ENCODE measurements at places on chromosomes 2 and 18.
A peak's percentile ranks its signal among the peaks of the same experiment; 100 is the strongest.

- no peak for DNase-seq
- H3K36me3 ChIP-seq, result no peaks in the 10 kb centered on the region
- no peak overlapping the region for H3K4me3 ChIP-seq
- no peaks in the 10 kb centered on the region for H3K4me1 ChIP-seq
- peaks cover 86% of the 10 kb centered on the region for H3K27me3 ChIP-seq
Observed at GRCh38 chr2:31151501-31151900, 13.3 kb upstream of the GALNT14 start.

DNA sequence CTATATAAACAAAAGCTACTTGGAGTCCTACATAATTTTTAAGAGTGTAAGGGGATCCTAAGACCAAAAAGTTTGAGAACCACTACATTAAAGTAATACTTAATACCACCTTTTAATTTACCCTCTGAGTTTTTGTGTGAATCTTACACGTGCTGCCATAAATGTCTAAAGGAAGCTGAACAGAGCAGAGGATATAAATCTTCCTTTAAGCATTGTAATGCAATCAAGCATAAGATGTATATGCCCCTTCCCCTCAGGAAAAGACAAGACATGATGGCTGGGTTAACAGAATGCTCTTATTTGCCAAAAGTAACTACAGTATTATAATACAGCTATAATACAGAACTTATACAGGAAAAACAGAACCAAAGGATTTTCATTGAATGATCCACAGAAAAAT is 2.9 kb downstream of the ESCO1 start:
- no peak for DNase-seq
- peaks cover 7% of the 10 kb centered on the region for H3K4me1 ChIP-seq
- H3K27me3 ChIP-seq, result no peaks in the 10 kb centered on the region
- H3K36me3 ChIP-seq, result peaks cover 43% of the 10 kb centered on the region
- H3K27ac ChIP-seq, result no peak overlapping the region

- DNase-seq, result no peak
- H3K4me1 ChIP-seq, result no peaks in the 10 kb centered on the region
- H3K27ac ChIP-seq, result no peak overlapping the region
Observed at GRCh38 chr2:41998186-41999127, 49.4 kb upstream of the PKDCC start.

- DNase-seq, result no peak
- no peak overlapping the region for H3K27ac ChIP-seq
- peaks cover 49% of the 10 kb centered on the region for H3K27me3 ChIP-seq
- H3K36me3 ChIP-seq, result no peaks in the 10 kb centered on the region
- peaks cover 7% of the 10 kb centered on the region for H3K4me1 ChIP-seq
Observed at GRCh38 chr18:74530584-74530862, 3.8 kb upstream of the CNDP1 start.

GRCh38 chr18:13547347-13547746 is 179.0 kb downstream of the FAM210A start:
- no peak overlapping the region for H3K27ac ChIP-seq
- peaks cover 70% of the 10 kb centered on the region for H3K27me3 ChIP-seq
- H3K4me1 ChIP-seq, result no peaks in the 10 kb centered on the region
- H3K4me3 ChIP-seq, result no peak overlapping the region
- no peak for DNase-seq

GRCh38 chr2:61356261-61356957 is 114.5 kb downstream of the USP34 start:
- no peak for DNase-seq
- peaks cover 11% of the 10 kb centered on the region for H3K36me3 ChIP-seq
- no peak overlapping the region for H3K4me3 ChIP-seq
- no peaks in the 10 kb centered on the region for H3K4me1 ChIP-seq

DNA sequence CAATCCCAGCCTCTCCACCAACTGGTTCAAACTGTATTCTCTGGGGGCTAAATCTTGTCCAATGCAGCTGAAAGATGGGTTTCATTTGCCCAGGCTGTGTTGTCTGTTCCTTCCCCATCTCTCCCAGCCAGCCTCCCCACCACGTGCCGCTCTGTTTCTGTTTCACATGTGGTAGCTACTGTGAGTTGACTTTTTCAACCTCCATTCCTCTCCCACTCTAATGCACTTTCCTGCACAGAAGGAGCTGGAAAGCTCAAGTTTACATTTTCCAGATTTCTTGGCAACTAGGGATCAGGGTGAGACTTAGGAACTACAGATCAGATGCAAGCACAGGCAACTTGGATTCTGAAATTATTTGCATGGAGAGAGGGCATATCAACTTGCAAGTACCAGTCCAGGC is 19.0 kb upstream of the NPAS2 start:
- H3K4me3 ChIP-seq, result no peak overlapping the region
- peaks cover 35% of the 10 kb centered on the region for H3K4me1 ChIP-seq
- DNase-seq, result no peak
- H3K27me3 ChIP-seq, result no peaks in the 10 kb centered on the region
- H3K27ac ChIP-seq, result no peak overlapping the region

DNA sequence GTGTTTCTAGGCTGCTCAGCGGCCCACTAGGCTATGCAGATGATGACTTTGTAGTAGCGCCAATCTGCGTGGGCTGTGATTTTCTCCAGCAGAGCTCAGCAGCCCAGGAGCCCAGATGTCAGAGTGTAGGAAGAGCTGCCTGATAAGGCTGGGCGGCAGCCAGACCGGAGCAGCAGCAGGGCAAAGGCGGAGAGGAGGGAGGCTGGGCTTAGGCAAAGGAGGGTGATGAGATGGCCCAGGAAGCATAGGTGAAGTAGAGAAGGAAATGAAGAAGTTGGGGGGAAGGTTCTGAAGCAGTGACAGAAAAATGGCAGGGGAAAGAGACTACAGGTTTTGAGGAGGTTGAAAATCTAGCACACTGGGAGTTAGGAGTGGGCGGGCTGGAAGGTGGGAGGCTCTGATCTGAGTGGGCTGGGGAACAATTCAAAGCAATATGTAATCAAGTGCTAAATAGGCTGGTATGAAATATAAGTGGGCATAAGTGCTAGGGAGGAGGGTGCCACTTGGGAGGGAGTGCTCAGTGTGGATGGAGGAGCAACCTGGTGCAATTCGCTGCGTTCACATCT is 50.6 kb upstream of the STPG4 start:
- H3K36me3 ChIP-seq, result peaks cover 6% of the 10 kb centered on the region
- H3K4me3 ChIP-seq, result no peak overlapping the region
- no peaks in the 10 kb centered on the region for H3K27me3 ChIP-seq
- H3K27ac ChIP-seq, result no peak overlapping the region

- H3K4me1 ChIP-seq, result no peaks in the 10 kb centered on the region
- no peak overlapping the region for H3K4me3 ChIP-seq
- H3K36me3 ChIP-seq, result no peaks in the 10 kb centered on the region
- no peak for DNase-seq
- peaks cover 41% of the 10 kb centered on the region for H3K27me3 ChIP-seq
Observed at GRCh38 chr2:12047761-12048160, 301.3 kb downstream of the LPIN1 start.

GRCh38 chr2:127051116-127052056 is 55.6 kb downstream of the BIN1 start:
- peaks cover 11% of the 10 kb centered on the region for H3K36me3 ChIP-seq
- H3K27me3 ChIP-seq, result no peaks in the 10 kb centered on the region
- no peak overlapping the region for H3K4me3 ChIP-seq
- no peak overlapping the region for H3K27ac ChIP-seq
- DNase-seq, result no peak
- H3K4me1 ChIP-seq, result peaks cover 21% of the 10 kb centered on the region

DNA sequence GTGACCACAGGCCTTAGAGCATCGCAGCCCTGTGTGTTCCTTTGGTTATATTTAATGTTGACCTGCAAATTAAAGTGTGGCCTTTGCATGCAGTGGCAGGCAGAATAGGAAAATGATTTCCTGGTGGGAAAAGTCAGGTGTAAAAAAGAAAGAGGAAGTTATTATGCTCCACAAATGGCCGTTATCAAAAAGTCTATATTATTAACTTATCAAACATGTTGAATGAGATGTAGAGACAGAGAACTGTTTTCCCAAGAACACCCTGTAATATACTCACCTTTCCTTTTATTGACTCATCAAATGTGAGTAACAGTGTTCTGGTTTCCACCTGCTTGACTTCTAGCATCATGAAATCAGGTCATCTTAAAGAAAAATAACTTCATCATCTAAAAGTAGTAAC is 35.3 kb downstream of the MEIS1 start:
- DNase-seq, result no peak
- H3K4me3 ChIP-seq, result no peak overlapping the region
- no peaks in the 10 kb centered on the region for H3K27me3 ChIP-seq
- H3K36me3 ChIP-seq, result no peaks in the 10 kb centered on the region

- H3K27me3 ChIP-seq, result no peaks in the 10 kb centered on the region
- H3K4me1 ChIP-seq, result peaks cover 55% of the 10 kb centered on the region
- H3K36me3 ChIP-seq, result peaks cover 37% of the 10 kb centered on the region
- no peak for DNase-seq
- H3K4me3 ChIP-seq, result peak overlapping the region; percentile 7
Observed at GRCh38 chr2:238380785-238381184, 45.9 kb upstream of the ASB1 start.

DNA sequence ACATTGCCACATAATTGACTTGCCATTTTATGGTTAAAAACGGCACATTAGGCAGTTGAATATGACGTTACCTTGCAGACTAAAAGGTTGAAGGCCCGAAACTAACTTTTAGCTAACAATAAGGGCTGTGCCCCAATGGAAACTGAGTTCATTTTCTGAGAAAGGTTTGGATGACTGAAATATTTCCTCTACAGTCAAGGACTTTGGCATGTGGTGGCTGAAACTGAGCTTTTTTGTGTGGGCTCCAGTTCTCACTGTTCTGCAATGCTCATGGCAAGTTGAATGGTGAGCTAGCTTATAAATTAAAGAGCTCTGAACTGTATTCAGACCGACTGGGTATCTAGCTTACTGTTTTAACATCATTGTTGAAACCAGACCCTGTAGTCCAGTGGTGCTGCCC is 23.8 kb upstream of the TXNDC2 start:
- peaks cover 9% of the 10 kb centered on the region for H3K36me3 ChIP-seq
- no peak overlapping the region for H3K4me3 ChIP-seq
- no peak overlapping the region for H3K27ac ChIP-seq
- no peak for DNase-seq

- no peak overlapping the region for H3K4me3 ChIP-seq
- no peak for DNase-seq
- H3K36me3 ChIP-seq, result peaks cover 20% of the 10 kb centered on the region
- H3K4me1 ChIP-seq, result peaks cover 8% of the 10 kb centered on the region
Observed at GRCh38 chr2:3426615-3427014, 47.1 kb downstream of the TRAPPC12 start.

DNA sequence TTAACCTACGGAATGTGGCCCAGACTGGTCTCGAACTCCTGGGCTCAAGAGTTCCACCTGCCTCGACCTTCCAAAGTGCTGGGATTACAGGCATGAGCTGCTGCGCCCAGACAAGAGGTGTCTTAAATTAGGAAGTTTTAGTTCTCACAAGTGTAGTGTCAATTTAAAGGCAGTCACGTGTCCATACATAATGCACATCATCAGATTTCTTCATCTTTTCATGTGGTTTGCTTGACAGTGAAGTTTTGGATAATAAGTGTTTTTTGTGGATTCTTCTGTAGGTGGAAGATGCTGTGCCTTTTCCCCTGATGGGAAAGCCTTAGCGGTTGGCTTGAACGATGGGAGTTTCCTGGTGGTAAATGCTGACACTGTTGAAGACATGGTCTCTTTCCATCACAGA is 147.5 kb downstream of the RTN4 start:
- peaks cover 7% of the 10 kb centered on the region for H3K36me3 ChIP-seq
- no peak overlapping the region for H3K27ac ChIP-seq
- DNase-seq, result no peak
- peaks cover 40% of the 10 kb centered on the region for H3K4me1 ChIP-seq
- no peak overlapping the region for H3K4me3 ChIP-seq

DNA sequence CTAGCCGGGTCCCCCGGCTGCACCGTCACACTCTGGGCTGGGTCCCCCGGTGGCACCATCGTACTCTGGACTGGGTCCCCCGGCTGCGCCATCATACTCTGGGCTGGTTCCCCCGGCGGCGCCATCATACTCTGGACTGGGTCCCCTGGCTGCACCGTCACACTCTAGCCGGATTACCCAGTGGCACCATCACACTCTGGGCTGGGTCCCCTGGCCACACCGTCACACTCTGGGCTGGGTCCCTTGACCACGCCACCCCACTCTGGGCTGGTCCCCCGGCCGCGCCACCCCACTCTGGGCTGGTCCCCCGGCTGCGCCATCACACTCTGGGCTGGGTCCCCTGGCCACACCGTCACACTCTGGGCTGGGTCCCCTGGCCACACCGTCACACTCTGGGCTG is 653.8 kb upstream of the ID2 start:
- H3K27me3 ChIP-seq, result no peaks in the 10 kb centered on the region
- no peak for DNase-seq
- no peak overlapping the region for H3K4me3 ChIP-seq
- H3K36me3 ChIP-seq, result no peaks in the 10 kb centered on the region

GRCh38 chr2:161905389-161906046 is 168.5 kb downstream of the DPP4 start:
- H3K27me3 ChIP-seq, result no peaks in the 10 kb centered on the region
- H3K27ac ChIP-seq, result peak overlapping the region; percentile 39
- no peak overlapping the region for H3K4me3 ChIP-seq
- no peaks in the 10 kb centered on the region for H3K36me3 ChIP-seq

- H3K4me1 ChIP-seq, result peaks cover 11% of the 10 kb centered on the region
- no peak for DNase-seq
- peaks cover 34% of the 10 kb centered on the region for H3K27me3 ChIP-seq
- no peaks in the 10 kb centered on the region for H3K36me3 ChIP-seq
Observed at GRCh38 chr2:240200230-240201051, 60.0 kb upstream of the OTOS start.

- no peaks in the 10 kb centered on the region for H3K36me3 ChIP-seq
- H3K27ac ChIP-seq, result no peak overlapping the region
- H3K27me3 ChIP-seq, result no peaks in the 10 kb centered on the region
- no peak overlapping the region for H3K4me3 ChIP-seq
- H3K4me1 ChIP-seq, result no peaks in the 10 kb centered on the region
- DNase-seq, result no peak
Observed at GRCh38 chr2:197628043-197628500, 47.3 kb downstream of the RFTN2 start.

DNA sequence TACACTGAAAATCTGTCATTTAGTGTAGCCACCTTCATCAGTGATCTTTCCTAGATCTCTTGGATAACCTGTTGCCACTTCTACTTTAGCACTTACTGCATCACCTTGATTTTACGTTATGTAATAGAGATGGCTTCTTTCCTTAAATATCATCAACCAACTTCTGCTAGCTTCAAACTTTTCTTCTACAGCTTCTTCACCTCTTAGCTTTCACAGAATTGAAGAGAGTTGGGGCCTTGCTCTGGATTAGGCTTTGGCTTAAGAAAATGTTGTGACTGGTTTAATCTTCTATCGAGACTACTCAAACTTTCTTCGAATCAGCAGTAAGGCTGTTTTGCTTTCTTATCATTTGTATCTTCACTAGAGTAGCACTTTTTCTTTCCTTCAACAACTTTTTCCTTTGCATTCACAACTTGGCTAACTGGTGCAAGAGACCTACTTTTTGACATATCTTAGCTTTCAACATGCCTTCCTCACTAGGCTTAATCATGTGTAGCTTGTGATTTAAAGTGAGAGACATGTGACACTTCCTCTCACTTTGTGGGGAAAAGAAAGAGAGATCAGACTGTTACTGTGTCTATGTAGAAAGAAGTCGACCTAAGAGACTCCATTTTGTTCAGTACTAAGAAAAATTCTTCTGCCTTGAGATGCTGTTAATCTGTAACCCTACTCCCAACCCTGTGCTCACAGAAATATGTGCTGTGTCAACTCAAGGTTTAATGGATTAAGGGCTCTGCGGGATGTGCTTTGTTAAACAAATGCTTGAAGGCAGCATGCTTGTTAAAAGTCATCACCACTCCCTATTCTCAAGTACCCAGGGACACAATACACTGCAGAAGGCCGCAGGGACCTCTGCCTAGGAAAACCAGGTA is 99.6 kb downstream of the ATL2 start:
- DNase-seq, result peak; percentile 36
- no peaks in the 10 kb centered on the region for H3K27me3 ChIP-seq
- peaks cover 26% of the 10 kb centered on the region for H3K4me1 ChIP-seq
- H3K4me3 ChIP-seq, result no peak overlapping the region
- H3K27ac ChIP-seq, result peak overlapping the region; percentile 38
- no peaks in the 10 kb centered on the region for H3K36me3 ChIP-seq
